GM12864 (cell line): ENCODE measurements at places on chromosomes 5 and 9.

- no peak for DNase-seq
These were observed 18.1 kb upstream of the ARRDC3 start for GRCh38 chr5:91401175-91401574.

DNA sequence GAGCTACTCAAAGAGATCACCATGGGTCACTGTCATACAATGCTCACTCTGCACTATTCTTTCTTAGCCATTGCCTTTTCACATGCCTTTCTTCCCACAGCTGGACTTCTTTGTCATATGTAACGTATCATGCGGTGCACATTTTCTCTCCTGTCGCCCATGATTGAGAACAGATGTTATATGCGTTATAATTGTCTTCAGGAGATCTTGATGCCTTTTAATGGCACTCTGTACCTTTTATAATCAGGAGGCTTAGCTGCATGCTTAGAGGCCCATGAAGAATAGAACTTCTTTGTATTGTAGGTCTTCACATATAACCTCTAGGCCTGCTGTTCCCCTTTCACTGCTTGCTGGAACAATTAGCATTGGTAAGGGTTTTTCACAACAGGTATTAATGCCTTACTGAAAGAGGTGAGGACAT lies 436.1 kb downstream of the CDH10 start:
- DNase-seq = no peak

GRCh38 chr5:6322163-6322713 lies 56.1 kb downstream of the MED10 start:
- DNase-seq = no peak

DNA sequence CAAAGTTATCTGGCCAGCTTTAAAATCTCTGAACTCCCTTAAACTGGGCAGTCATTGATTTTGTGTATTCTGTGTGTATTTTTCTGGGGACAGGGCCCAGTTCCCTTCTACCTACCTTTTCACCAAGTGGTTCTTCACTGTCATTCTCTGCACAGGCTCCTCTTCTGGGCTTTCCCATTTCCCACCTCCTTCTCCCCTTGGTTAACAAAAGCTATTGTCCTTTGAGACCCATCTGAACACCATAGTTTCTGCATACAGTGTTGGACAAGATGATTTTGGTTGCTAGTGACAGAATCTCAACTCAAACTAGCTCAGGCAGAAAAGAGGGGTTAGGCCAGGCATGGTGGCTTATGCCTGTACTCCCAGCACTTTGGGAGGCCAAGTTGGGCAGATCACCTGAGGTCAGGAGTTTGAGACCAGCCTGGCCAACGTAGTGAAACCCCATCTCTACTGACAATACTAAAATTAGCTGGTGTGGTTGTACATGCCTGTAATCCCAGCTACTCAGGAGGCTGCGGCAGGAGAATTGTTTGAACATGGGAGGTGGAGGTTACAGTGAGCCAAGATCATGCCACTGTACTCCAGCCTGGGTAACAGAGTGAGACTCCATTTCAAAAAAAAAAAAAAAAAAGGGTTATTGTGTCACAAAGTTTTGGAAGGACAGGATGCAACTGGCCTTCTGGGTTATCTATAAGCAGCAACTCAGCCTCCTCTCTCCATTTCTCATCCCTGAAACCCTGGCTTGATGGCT lies 31.0 kb upstream of the ANKRD34B start:
- DNase-seq = no peak

DNA sequence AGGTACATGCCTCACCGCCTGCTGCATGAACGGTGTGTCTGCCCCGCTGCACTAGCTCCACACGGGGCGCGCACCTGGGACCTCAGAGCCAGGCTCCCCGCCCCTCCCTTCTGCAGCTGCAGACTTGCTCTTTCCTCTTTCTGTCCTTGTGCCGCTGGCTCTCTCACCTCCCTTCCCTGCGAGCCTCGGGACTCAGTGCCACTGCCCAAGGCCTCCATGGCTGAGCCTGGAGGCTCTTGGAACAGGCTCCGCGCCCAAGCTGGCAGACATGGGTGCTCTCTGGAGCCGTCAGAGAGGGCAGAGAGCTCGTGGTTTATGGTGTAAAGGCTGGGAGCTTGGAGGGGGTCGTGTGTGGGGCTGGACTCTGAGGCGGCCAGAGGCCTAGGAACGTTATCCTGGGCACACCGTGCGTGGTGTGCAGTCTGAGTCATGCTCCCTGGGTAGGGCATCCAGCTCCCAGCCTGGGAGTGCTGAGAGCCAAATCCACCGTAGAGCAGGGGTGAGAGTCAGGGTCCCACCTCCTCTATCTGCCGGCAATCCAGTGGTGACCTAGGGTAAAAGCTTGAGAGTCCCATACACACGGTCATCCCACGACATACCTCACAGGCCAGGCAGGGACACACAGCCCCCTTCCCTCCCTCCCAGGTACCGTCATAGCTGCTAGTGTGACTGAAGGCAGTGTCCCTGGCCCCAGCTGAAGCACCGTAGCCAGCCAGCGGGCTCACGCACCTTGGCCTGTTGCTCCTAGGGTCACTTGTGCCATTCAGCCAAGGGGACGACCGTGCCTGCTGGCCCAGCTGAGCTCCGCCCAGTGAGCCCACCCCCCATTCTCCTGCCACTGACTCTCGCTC lies 22.4 kb downstream of the GOLGA2 start:
- DNase-seq = no peak

- DNase-seq = no peak
These were observed 34.2 kb downstream of the ABHD17B start for GRCh38 chr9:71876829-71877228.

GRCh38 chr9:20084125-20084524 lies 295.3 kb upstream of the SLC24A2 start:
- DNase-seq = no peak

GRCh38 chr9:115328228-115328627 lies 210.3 kb upstream of the TNC start:
- DNase-seq = no peak

DNA sequence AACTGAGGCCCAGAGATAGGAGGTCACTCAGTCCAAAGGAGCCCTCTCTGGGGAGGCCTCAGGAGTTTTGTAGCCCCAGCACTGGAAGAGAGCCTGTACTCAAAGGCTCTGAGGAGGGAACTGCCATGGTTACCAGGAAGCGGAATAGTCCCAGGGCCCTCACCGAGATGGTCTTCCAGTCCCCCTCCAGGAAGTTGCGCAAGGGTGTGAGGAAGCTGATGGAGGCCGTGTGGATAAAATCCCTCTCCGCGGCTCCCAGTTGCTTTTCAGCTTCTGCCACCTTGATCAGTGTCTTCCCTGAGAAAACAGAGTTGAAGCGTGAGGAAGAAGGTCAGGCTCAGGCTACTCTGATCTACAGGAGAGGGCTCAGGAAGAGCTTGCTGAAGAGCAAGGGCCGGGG lies 13.5 kb downstream of the SH3GLB2 start:
- no peak for DNase-seq

GRCh38 chr9:10706788-10707187 lies 94.0 kb upstream of the PTPRD start:
- no peak for DNase-seq

DNA sequence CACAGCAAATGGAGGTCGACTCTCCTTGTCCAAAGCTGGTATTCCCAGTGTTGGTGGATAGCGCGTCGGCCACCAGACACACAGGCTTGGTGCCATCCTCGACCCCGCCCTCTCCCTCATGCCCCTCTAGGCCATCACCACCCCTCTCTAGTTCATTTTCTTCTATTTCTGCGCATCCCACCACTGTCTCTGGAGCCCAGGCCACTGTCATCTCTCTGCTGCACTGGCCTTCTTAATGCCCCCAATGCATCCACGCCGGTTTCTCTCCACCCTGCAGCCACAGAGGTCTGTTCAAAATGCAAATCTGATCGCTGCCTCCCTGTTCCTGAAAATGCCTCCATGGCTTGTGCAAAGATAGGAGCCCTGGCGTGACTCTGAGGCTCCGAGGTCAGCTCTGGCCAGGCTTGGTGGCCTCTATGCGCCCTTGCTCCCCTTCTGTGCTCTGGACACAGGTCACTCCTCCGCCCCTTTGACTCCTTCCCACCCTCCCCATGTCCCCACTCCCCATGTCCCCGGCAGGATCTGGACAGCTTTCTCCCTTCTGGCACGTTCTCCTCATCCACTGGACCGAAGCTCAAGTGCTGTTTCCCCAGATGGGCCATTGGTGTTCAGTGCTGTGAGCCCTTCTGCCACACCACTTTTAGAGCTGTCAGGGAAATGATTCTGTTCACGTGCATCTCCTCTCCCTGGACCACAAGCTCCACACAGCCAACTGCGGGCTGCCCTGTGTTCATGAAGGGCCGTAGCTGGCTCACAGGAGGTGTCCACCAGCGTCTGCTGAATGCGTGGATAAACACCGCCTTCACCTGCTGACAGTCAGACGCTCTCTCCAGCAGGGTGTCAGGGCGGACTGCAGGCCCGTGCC lies 59.5 kb upstream of the RNF130 start:
- DNase-seq = no peak

DNA sequence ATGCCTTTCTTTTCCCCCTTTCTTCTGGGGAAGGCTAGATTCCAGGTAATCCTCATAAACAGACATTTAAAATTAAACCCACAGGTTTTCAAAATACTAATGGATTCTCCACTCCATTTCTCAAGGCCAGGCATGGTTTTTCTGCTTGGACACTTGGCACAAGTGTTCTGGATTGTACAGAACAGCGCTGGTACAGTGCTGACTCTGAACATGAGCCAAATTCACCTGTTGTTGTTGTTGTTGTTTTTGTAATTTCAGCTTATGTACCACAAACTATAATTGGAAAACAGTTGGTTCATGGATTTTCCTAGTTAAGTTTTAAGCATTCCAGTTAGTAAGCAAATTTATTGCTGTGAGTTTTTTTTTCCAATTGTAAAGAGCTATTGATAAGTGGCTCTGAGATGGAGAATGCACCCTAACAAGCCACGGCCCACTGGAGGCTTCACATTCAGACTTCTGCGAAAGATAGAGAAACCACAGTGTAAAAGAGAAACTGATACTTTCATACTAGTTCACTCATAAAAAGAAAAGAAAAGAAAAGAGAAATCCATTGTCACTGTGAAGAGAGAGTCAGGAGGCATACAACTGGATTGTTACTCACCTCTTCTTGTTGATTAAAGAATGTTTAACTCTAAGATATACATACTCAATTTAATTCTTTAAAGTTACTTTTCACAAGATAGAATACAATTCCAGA lies 16.2 kb upstream of the ITGA1 start:
- no peak for DNase-seq

GRCh38 chr9:129851821-129852220 lies 16.6 kb downstream of the USP20 start:
- no peak for DNase-seq

DNA sequence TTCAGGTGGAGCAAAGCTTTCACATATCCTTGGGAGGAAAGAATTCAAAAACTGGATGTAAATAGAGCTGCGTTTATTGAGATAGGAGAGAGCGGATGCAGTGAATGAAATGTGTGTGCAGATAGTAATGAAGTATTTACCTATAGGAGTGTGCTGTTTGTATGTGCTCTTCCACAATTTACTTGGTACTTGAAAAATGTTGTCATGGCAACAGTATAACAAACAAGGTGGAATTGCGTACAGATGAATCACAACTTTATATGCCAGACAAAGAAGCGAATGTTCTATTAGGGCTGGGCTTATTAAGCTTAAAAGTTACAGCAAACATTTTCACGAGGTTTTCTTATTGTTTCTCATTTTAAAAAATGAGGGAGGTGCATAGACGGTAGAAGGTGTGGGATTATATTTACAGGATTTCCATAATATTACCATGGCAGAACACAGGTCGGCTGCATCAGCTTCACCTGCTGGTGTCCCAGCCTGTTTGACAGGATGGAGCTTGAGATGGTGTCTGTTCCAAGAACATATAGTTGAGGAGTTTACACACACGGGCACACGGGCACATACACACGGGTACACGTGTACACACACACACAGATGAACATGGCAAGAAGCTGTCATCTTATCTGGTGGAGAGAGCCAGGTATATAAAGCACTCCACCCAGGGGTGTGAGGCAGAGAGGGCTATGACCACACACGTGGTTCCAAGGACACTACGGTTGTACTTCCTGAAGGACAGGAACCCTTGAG lies 155.7 kb downstream of the RMI1 start:
- DNase-seq = no peak

GRCh38 chr9:91162311-91162710 lies 199.4 kb downstream of the AUH start:
- DNase-seq = no peak

DNA sequence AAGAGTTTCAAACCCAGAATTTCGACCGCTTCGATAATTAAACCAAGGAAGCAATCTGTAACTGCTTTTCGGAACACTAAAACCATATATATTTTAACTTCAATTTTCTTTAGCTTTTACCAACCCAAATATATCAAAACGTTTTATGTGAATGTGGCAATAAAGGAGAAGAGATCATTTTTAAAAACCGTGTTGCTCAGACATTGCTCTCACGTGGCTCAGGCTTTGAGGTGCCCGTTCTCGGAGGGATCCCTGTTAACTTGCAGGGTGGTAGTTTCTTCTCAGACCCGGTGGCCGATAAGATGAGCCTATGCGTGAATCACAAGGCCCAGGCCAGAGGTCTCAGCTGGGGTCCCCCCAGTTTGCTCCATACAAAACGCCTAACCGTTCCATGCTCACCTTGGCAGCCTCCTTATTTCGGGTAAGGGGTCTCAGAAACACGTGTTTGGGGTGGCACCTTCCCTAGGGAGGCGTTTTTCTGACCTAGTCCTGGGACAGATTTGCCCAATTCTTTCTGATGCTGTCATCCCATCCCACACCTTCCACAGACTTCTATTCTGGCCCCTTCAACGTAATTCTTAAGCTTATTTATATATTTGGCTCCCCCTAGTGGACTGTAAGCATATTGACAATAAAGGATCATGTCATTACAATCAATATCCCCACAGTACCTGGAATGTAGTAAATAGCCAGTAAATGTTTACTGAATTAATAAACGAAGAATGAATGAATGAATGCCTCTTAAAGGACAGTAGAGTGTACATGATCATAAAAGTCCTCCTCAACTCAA lies 48.1 kb downstream of the THBS4 start:
- no peak for DNase-seq

GRCh38 chr5:96733771-96734500 lies 71.8 kb downstream of the CAST start:
- no peak for DNase-seq

DNA sequence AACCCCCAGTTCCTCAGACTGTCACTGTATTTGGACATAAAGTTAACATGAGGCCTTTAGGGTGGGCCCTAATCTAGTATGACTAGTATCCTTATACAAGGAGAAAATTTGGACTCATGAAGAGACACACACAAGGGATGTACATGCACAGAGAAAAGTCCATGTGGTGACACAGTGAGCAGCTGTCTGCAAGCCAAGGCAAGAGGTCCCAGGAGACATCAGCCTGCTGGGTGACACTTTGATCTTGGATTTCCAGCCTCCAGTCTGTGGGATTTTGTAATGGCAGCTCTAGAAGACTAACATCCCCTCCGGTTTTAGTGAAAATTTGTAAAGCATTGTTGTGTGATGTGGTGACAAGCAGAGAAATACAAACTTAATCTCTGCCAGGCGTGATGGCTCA lies 66.1 kb downstream of the RAI14 start:
- DNase-seq = no peak

GRCh38 chr9:95107001-95107749 lies 210.3 kb downstream of the FANCC start:
- no peak for DNase-seq
